ENCODE measurements at places on chromosomes 5 and 9.

DNA sequence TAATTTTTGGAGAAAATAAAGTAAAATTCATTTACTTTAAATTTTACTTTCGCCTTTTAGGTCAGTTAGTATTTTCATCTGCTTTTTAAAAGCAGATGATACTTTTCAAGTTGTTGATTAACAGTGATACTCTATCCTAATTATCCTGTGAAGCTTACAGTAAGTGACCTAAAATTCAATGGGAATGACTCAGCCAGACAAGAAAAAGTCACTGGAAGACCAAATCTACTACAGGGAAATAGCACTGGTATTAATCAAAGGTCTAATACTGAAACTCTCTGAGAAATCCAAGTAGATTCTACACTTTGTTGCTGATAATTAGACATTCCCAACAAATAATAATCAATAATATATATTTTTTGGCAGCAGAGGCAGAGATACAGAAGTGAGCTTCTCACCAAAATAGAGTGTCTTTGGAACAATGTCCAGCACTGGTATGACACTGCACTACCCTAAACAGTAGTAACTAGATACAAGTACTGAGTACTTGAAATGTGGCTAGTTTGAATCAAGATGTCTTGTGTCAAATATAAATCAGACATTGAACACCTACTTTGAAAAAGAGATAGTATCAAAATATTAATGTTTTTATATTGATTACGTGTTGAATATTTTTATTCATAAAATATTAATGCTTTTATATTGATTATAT is 22.8 kb upstream of the ELL2 start:
- no peak for DNase-seq

DNA sequence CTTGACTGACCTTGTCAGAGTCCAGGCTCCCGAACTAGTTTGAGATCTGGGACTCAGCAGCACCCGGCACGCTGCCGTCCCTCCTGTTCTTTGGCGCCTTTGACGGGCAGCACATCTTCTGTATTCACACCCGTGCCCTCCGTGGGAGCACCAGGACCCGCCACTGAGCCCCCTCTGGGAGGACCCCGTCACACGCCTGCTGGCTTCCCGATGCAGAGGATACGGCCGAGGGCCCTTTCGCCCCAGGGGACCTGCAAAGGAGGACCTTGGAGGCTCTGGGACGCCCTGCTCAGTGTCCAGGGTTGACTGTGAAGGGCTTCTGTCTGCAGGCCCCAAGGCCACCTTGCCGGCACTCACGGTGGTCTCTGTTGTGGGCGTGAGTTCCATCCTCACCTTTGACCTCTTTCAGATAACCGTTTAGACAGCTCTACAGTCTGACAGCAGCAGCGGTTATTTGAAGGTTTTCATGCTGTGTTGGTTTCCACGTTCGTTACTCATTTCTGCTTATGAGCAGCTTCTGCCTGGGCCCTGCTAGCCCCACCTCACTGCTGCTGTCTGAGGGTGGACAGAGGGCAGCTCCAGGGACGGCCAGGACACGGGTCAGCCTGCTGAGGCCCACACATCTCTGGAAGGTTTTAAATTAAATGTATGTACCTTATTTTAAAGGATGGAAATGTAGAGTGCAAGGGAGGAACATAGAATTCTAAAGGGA is 12.6 kb upstream of the EXOC3 start:
- DNase-seq, result no peak

DNA sequence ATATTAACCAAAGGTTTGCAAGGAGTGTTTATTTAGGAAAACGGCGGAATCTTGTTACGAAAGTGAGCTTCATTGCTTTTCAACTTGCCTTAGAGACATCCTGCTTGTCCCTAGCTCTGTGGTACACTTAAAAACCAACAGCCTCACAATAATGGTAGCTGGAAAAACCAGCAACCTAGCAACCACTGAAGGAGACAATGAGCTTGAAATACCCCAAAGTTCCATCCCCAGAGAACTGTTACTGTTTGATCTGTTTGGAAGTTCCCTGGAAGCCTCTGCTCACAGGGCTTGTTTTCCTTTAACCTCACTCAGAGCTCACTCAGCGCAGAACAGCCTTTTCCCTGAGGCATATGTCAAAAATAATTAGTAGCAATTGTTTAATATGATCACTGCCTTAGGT is 43.2 kb downstream of the SH3TC2 start:
- DNase-seq, result no peak

GRCh38 chr5:153718713-153719112 is 228.2 kb downstream of the GRIA1 start:
- DNase-seq, result no peak

- no peak for DNase-seq
Observed at GRCh38 chr5:116506488-116506887, 68.1 kb downstream of the SEMA6A start.

DNA sequence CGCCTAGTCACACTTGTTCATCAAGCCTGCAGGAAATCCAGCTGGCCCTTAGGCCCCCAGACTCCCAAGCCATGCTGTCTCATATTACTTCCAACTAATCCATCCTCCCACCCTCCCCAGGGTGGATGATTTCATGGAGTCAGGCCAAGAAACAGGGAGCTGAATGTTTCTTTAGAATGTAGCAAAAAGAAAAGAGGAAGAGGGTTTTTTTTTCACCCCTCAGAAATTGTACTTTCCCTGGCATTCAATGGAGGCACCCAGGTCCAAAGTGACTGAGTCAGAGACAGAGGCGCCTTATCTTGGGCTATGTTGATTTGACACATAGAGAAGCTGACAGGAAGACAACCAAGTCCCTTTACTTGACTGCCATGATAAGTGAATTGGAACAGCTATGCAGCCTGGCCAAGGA is 260.2 kb upstream of the NR4A3 start:
- DNase-seq, result no peak

GRCh38 chr5:82640916-82641315 is 362.8 kb upstream of the RPS23 start:
- DNase-seq, result no peak

GRCh38 chr5:119302916-119303897 is 52.6 kb upstream of the TNFAIP8 start:
- no peak for DNase-seq

GRCh38 chr5:31702712-31703111 is 63.8 kb downstream of the PDZD2 start:
- DNase-seq, result no peak

DNA sequence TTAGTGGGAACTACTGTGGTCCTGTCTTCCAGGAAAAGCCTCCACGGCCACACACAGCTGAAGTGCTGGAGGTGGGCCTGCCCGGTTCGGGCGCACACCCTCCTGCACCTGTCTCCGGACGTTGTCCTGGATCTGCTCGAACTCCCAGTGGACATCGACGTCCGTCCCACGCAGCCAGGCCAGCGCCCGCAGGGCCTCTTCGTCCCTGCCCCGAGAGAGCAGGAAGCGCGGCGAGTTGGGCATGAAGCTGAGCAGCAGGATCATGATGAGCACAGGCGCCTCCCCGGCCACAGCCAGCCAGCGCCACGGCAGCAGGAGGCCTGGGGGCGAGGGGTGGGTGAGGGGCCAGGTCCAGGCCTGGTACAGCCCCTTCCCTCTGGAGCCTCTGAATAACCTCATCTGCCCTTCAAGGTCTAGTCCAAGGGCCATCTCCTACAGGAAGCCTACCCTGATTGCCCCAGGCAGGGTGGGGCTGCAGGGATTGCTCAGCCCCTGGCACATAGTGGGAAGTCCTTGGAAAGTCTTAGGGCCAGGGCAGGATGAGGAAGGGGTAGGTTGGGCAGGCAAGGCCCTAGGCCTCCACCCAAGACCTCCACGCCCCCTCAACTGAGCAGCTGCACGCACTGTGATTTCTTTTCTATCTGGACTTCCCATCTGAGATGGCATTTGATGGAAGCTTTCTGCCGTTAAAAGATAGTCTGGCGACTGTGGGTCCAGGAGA is 3.4 kb downstream of the SLC2A6 start:
- no peak for DNase-seq

GRCh38 chr9:947985-948384 is 28.5 kb upstream of the DMRT3 start:
- no peak for DNase-seq

DNA sequence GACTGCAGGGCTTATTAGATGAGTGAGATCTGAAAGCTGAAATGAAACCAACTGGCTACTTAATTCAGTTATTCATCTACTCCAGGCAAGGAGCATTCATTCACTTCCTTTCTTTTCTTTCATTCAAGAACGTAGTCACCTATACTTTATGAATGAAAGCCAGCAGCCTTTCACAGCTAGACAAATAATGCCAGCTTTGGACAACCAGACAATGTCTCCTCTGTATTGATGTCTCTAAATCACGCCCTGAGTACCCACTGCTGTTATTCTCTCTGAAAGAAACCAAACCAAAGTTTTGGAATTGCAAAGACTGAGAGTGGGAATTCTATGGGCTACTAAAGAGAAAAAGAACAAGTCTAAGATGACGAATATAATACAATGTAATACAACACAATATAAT is 121.2 kb upstream of the PTPN3 start:
- DNase-seq, result no peak

- DNase-seq, result no peak
Observed at GRCh38 chr9:127846443-127847177, 7.8 kb downstream of the ENG start.

DNA sequence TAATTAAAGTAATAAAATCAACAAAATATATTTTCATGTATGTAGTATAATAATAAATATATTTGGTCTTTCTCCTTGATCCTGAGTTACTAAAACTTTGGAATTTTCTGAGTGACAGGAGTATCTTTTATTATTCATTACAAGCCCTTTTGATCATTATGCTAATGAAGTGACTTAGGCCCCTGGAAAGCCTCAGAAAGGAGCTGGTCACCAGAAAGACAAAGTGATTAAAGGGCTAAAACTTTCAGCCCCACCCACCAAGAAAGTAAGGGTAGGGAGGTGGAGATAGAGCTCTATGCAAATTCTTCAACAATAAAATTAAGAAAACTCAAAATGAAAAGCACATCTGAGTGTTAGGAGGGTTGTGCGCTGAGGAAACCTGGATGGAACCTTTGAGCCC is 27.5 kb downstream of the UBQLN1 start:
- no peak for DNase-seq

DNA sequence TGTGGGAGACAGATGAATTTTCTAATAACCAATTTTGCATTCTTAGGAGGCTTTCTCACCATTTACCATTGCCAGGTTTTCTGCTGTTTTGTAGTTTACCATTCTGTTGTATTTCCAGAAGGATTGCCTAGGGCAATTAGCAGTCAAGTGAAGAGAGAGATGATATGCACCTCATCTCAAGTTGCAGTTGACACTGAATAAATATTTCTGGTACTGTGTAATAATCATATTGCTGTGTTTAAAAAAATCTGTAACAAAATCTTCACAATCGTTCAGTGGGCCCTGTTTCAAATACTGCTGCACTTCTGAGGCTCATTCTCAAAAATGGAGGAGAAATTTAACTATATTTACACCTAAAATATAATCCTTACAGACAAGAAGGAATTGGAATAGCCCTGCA is 706.1 kb upstream of the PTPRD start:
- no peak for DNase-seq

GRCh38 chr5:112348387-112348786 is 70.7 kb downstream of the EPB41L4A start:
- DNase-seq, result no peak

- DNase-seq, result no peak
Observed at GRCh38 chr9:99021512-99021911, 77.8 kb downstream of the COL15A1 start.

GRCh38 chr9:136318111-136318775 is 9.1 kb upstream of the GPSM1 start:
- no peak for DNase-seq

GRCh38 chr5:36418152-36418979 is 116.7 kb upstream of the RANBP3L start:
- no peak for DNase-seq

DNA sequence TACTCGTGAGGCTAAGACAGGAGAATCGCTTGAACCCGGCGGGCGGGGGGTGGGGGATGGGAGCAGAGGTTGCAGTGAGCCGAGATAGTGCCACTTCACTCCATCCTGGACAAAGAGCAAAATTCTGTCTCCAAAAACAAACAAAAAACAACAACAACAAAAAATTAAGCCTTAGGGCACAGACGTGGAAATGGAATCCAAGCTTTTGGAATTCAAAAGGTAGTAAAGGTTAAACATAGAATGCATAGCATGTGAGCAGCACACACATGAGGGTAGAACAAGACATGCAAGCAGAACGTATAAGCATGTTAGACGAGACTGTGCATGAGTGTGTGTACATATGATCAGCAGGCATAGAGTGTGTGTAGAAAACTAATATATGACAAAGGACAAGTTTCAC is 68.0 kb downstream of the PTBP3 start:
- DNase-seq, result no peak

DNA sequence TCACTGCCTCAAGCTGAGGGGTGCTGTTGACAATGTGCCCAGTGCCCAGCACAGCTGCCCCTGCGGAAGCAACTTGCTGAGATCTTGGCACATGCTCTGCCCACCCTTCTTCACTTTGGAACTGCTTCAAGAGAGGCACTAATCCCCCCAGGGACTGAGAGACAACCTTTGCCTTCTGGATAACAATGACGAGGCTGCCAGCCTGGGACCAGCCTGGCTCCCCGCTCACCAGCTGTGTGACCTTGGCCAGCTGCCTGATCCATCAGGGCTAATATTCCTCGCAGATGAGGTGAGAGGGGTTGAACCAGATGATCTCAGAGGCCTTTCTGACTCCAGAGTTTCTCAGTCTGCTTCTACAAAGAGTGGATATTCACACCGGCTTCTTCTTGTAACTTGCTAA is 81.0 kb downstream of the SHB start:
- DNase-seq, result no peak

DNA sequence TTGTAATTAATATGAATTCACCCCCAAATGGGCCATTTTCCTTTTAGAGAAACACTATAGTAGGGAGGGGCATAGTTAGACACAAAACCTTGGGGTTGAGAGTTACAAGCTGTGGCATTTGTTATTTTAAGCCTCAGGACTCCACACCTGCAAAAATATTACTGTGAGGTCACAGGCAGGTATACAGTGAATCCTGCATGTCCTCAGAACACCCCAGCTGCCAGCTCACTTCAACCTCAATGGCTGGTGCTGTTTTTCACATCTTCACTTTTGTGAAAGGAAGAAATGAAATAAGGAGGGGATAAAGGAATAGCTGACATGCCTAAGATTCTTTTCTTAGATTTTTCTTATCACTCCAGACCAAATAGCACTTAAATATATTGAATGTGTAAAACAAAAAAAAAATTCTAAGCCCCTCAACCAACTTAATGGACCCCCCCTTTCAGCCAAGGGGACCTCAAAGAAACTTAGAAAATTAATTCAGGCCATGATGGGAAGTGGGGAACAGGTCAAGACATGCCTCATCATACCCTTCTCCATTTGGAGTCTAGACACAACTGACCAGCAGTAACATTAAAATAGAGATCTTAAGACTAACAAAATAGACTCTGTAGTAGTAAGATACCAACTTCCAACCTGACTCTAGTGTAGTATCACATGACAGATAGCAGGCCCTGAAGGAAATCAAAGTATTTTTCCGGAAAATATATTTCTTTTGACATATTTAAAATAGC is 9.2 kb downstream of the C9orf85 start:
- DNase-seq, result no peak
